ENCODE measurements at places on chromosomes 1 and 21. TPM values are rescaled to one million over a fixed set of nuclear protein-coding genes. Genes with fewer than 3 reads are reported as not detected.

DNA sequence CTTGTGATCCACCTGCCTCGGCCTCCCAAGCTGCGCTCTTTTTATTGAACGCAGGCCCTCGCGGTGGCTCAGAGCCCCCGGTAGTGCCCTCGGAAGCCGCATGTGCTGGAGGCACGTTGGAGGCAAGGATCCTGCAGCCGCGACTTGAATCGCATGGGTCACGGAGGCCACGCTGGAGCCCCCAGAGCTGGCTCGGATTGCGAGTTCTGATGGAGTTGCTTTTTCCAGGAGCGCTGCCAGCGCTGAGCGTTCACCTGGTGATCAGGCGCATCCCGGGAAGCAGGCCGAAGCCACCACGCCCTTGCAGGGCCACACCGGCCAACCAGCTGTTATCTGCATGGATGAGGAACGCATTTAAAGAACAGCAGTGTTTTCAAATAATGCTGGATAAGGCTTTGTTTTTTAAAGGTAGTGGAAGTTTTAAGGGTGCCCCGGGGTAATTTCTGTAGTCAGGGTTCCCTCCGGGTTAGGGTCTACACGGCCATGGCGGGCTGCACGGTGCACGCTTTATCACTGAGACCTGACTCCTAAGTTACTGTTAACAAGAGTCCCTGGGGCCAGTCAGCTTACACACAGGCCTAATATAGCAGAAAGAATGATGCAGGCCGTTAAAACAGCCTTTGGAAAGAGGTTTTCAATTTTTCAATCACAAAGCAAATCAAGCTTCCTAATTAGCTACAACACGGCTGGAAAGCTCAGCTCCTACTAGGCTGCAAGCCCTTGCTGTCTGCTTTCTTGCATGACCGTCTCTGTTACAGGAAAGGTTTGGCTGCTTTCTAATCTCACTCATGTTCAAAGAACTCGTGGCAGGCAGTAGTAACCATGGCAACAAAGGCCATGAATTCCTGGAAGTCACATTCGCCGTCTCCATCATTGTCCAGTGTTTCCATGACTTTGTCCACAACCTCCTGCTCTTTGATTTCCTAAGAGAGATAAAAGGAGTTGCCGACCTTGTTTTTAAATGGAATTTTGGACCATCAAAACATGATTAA is 6.0 kb downstream of the S100B start:
- no peaks in the 10 kb centered on the region for H3K4me1 ChIP-seq
- peak; percentile 33 for DNase-seq
- no peaks in the 10 kb centered on the region for H3K27me3 ChIP-seq
- no peak overlapping the region for H3K4me3 ChIP-seq

DNA sequence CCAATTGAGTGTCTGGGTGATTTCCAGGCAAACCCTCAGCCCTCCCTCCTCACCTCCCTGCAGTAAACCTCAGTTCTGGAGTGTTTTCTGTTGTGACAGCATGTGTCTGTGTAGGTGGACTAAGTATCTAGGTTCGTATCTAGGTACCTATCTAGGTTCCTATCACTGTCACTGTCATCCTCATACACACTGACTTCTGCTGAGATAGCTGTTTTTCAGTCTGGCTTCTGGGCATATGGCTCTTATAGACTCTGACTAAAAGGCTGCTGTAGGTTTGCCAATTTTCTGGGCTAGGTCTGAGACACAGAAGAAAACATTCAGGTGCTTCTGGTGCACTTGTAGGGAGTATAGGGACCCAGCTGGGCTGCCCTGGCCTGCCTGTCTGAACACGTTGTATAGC is 8.1 kb upstream of the TRIM67 start:
- no peaks in the 10 kb centered on the region for H3K4me1 ChIP-seq
- no peaks in the 10 kb centered on the region for H3K36me3 ChIP-seq
- H3K27me3 ChIP-seq = no peaks in the 10 kb centered on the region
- no peak overlapping the region for H3K27ac ChIP-seq

SLC35F3 gene
- total RNA-seq = 0.64 TPM

DNA sequence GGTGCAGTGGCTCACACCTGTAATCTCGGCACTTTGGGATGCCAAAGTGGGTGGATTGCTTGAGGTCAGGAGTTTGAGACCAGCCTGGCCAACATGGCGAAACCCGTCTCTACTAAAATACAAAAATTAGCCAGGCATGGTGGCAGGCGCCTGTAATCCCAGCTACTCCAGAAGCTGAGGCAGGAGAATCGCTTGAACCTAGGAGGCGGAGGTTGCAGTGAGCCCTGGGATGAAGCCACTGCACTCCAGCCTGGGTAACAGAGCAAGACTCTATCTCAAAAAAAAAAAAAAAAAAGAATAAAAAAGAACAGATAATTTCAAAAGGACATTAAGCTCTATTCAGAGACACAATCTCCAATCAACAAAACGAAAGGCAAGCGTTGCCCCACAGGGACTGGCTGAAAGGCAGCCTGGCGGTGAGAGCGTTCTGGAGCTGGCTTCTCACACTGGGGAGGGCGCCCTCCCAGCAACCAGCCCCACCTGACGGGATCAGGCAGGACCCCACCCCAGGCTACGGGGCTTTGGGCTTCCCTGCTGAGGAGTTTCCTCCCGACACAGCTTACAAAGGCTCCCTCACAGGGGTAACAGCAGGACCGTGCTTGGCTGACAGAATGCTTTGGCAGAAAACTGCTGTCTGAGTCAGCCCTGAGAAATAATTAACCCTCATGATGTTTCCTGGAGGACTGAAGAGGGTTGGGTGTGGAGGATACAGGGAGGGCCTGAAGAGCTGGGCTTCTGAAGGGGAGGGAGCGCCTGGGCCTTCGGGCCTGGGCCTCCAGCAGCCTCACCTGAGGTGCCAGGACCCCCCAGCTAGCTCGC is 31.1 kb upstream of the SRP9 start:
- peak overlapping the region; percentile 10 for H3K4me3 ChIP-seq
- DNase-seq = peak; percentile 81
- H3K27me3 ChIP-seq = no peaks in the 10 kb centered on the region
- no peaks in the 10 kb centered on the region for H3K36me3 ChIP-seq

MYOG gene
- not detected for total RNA-seq

CR1L gene
- 0.70 TPM for total RNA-seq

GRCh38 chr1:163182330-163182949 is 20.3 kb downstream of the RGS5 start:
- H3K4me3 ChIP-seq = no peak overlapping the region
- DNase-seq = no peak
- no peaks in the 10 kb centered on the region for H3K27me3 ChIP-seq
- H3K36me3 ChIP-seq = no peaks in the 10 kb centered on the region
- no peaks in the 10 kb centered on the region for H3K4me1 ChIP-seq
- H3K27ac ChIP-seq = no peak overlapping the region

ZNF124 gene
- total RNA-seq = 26.5 TPM

TCHHL1 gene
- not detected for total RNA-seq

GRCh38 chr1:25184001-25184762 is 48.1 kb downstream of the SYF2 start:
- no peak for DNase-seq
- no peaks in the 10 kb centered on the region for H3K27me3 ChIP-seq
- no peaks in the 10 kb centered on the region for H3K36me3 ChIP-seq
- H3K27ac ChIP-seq = no peak overlapping the region

DNA sequence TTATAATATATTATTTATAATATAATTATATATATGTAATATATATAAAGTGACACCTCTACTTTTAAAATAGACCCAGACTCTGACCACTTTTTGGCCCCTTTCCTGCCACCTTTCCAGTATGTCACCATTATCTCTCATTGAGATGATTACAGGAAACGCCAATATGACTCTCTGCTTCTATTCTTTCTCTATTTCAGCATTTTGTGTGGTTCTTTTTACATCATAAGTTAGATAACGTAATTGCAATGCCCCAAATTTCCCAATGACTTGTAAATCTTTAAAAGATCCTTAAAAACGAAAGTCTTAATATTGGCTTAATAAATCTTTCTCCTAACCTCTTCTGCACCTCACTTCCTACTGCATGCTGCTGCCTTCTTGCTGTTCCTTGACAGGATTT is 8.1 kb upstream of the GBP5 start:
- no peaks in the 10 kb centered on the region for H3K27me3 ChIP-seq
- H3K4me1 ChIP-seq = no peaks in the 10 kb centered on the region
- no peak overlapping the region for H3K27ac ChIP-seq
- H3K36me3 ChIP-seq = no peaks in the 10 kb centered on the region
- no peak for DNase-seq
- H3K4me3 ChIP-seq = no peak overlapping the region

DNA sequence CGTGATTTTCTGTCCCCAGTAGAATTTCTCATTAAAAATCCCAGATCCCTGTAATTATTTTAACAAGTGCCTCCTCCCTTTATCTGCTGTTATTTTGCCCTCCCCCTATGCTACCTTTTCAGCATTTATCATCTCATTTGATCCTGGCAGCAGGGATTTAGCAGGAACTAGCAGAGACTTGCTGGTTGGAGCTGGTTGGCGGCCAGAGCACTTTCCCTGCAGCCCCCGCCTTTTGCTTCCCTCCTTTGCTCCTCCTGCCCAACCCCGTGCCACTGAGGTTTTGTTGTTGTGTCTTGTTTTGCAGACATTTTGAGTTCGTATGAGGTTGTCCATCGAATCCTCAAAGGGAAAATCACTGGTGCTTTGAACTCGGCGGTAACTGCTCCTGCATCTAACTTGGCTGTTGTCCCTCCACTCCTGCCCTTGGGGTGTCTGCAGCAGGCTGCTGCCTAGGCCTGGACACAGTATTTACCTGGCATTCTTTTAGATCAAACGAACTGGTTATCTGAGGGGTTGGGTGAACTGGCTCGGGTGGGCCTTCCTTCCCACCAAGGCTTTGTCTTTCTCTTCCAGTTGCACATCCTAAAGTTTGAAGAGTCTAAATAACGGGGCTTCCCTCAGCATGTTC is 11.2 kb downstream of the UBE2Q1 start:
- H3K36me3 ChIP-seq = peaks cover 42% of the 10 kb centered on the region
- no peak overlapping the region for H3K27ac ChIP-seq
- no peak overlapping the region for H3K4me3 ChIP-seq
- no peaks in the 10 kb centered on the region for H3K4me1 ChIP-seq

DNA sequence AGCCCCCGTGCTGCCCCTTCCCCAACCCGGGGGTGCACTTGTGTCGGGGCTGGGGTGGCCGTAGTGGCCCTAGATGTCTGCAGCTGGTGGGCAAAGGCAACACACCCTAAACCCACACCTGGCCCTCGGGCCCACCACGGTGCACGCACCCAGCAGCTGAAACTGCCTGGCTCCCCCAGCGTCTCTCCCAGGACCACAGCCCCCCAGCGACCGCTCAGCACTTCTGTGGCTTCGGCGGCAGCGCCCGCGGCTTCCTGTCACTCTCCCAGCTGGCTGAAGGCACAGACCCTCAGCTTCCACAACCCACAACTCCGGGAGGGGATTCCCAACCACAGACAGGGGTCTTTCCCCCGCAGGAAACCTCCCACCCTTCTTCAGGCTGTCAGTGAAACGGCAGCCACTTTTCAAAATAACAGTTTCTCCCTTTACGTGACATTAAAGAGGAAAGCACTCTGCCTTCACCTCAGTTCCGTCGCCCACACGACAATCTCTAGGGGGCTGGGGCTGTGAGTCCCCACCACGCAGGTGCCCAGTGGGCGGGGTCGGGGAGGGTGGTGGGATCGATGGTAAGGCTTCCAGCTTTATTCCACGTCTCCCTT is 40.7 kb upstream of the COL6A2 start:
- H3K27ac ChIP-seq = peak overlapping the region; percentile 37
- no peak for DNase-seq
- H3K36me3 ChIP-seq = no peaks in the 10 kb centered on the region

- H3K36me3 ChIP-seq = no peaks in the 10 kb centered on the region
- no peak for DNase-seq
- H3K4me3 ChIP-seq = no peak overlapping the region
- H3K27me3 ChIP-seq = no peaks in the 10 kb centered on the region
Observed at GRCh38 chr1:221451741-221452140, 290.1 kb downstream of the DUSP10 start.

PLA2G5 gene
- total RNA-seq = 5.5 TPM

DNA sequence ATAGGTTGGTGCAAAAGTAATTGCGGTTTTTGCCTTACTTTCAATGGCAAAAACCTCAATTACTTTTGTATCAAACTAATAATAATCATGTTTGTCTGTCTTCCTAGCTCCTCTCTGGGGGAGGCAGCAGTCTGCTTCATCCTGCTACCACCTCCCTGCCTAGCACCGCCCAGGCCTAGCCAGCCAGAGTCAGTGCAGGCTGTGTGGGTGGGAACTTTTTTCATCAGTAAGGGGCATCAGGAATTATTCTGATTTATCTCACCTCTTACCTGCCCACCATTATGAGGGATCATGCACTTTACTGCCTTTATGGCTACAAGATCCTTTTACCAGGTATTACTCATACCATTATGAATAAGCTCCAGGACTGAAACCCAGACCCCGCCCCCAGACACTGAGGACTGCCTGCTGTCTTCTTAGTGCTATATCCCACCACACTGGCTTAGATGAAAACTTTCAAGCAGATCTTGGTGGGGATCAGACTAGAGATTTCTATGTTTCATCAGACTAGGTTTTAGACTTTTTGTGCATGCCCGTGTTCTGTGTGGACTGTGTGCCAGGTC is 116.4 kb downstream of the PBX1 start:
- DNase-seq = no peak
- H3K36me3 ChIP-seq = no peaks in the 10 kb centered on the region
- H3K4me3 ChIP-seq = no peak overlapping the region
- no peaks in the 10 kb centered on the region for H3K4me1 ChIP-seq
- H3K27ac ChIP-seq = no peak overlapping the region

DNA sequence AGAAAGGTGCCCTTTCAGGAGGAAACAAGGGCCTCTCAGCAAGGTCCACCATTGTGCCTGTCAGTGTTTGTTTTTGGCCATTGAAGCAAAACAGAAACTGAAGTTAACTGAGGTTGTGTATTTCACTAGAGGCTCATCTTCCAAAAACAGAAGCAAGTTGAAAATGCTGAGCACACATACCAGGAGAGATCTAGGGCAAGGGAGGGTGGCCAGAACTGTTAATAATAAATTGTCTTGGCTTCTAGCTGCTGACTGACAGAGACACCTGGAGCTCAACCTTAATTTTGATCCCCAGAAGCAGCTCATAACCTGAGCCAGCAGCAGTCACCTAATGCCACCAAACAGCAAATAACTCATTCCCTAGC is 5.2 kb downstream of the AGMAT start:
- H3K27me3 ChIP-seq = peaks cover 18% of the 10 kb centered on the region
- no peak overlapping the region for H3K4me3 ChIP-seq
- DNase-seq = no peak
- H3K27ac ChIP-seq = peak overlapping the region; percentile 18

- peaks cover 36% of the 10 kb centered on the region for H3K4me1 ChIP-seq
- peak within 1 kb of the TSS; percentile 43 for H3K4me3 ChIP-seq
- H3K36me3 ChIP-seq = peaks cover 5% of the 10 kb centered on the region
- no peaks in the 10 kb centered on the region for H3K27me3 ChIP-seq
- H3K27ac ChIP-seq = peak within 1 kb of the TSS; percentile 70
Observed at GRCh38 chr1:43978551-43979260, at the start of gene B4GALT2. B4GALT2 (plus strand) TSS chr1:43979210; CDS start chr1:43981161, 1,951 bp downstream.

DNA sequence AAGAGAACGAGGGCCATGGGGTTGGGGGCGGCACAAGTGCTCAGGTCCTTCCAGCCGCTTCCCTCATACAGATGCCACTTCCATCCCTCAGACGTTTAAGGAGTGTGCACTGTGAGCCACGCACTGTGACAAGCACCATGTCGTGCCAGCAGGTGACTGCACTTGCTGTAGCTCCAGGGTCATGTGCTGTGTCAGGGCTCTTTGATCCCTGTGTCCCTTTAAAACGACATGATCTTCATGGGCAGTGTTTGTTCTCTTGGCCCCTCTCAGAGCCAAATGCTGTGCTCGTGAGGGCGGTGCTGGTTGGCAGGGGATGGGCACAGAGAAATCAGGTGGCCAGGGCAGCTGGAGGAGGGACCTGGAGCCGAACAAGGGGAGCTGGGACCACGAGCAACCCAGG is 19.9 kb downstream of the IL10RB start:
- peaks cover 98% of the 10 kb centered on the region for H3K36me3 ChIP-seq
- H3K4me3 ChIP-seq = no peak overlapping the region
- no peaks in the 10 kb centered on the region for H3K27me3 ChIP-seq
- H3K27ac ChIP-seq = peak overlapping the region; percentile 64
- DNase-seq = no peak

All from left lung (tissue), 14 donors.